Lower leg skin (tissue), 4 donors: ENCODE measurements at places on chromosomes 16 and 17.
A peak's percentile ranks its signal among the peaks of the same experiment; 100 is the strongest.

GRCh38 chr17:31144428-31144827 lies 49.7 kb downstream of the NF1 start:
- no peak for DNase-seq

DNA sequence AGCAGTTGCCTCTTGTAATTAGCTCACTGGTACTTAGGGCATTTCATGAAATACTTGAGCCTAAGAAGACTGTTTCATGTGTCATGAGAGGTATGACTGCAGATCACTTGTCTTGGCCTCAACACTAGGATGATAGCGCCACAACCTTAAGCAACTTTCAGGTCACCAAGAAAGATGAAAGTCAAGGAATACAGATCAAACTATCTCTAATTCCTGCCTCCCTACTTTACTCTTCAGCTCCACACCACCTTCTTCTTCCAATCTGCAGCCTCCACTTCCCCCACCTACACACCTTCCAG lies 28.0 kb downstream of the GNA13 start:
- no peak for DNase-seq

- DNase-seq: no peak
These were observed 9.4 kb upstream of the HEATR6 start for GRCh38 chr17:60087882-60088669.

GRCh38 chr16:25834101-25834500 lies 142.3 kb downstream of the HS3ST4 start:
- DNase-seq: no peak

DNA sequence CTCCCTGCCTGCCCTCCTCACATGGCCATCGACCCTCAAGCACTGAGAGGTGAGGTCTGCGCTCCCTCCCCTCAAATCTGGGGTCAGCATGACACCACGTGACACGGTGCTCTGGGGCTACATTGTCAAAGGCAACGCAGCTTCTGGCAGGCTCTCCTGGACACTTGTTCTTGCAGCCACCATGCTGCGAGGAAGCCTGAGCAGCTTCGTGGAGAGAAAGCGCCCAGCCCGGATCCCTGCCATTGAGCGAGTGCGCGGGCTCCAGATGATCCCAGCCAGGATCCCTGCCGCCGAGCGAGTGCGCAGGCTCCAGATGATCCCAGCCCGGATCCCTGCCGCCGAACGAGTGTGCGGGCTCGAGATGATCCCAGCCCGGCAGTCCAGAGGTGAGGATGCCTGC lies 70.9 kb upstream of the METRNL start:
- DNase-seq: no peak

DNA sequence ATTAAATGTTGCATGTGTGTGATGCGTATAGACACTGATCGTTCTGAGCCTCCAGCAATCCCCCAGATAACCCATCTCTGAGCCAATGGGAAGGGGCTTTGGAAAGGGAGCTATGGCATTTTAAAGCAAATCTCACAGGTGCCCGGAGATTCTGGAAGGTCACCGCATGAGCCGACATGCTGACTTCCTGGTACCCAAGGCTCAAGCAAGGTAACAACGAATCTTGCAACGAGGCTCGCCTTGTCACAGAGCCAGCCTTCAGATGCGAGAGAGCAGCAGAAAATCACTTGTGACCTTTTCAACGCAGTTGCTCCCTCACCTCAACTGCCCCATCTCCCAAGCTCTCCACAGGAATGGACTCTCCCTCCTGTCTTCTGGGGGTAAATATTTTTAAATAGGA lies 154.8 kb upstream of the CDH5 start:
- no peak for DNase-seq

DNA sequence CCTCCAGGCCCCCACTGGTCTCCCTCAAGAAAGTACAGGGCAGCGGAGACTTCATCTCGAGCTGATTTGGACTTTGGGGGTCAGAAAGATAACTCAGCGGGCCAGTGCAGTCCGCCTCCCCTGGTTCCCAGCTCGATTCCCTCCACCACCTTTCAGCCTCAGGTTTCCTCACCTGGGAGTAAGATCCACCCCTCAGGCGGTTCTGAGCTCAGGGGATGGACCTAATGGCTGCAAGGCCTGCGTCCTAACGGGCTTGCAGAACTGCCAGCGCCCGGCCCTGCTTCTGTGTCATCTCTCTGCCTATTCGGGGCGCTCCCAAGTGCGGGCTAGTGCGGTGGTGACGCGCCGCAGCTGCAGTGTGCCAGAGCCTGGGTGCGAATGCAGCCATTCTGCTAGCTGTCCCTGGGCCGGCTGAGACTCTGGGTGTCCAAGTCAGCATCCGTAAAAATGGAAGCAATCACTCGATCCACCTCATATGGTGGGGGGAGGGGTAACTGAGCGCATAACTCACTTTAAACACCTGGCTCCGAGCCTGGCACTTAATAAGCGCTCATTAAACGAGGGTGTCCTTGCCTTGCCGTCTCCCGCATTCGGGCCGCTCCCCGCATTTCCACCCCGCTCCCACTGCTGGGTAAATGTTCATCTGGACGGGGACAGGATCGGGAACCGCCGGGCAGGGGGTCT lies 129.6 kb upstream of the LHX1 start:
- DNase-seq: peak; percentile 74
